ENCODE measurements at places on chromosomes 4 and X. TPM values are rescaled to one million over a fixed set of nuclear protein-coding genes. Genes with fewer than 3 reads are reported as not detected.
A peak's percentile ranks its signal among the peaks of the same experiment; 100 is the strongest.

DNA sequence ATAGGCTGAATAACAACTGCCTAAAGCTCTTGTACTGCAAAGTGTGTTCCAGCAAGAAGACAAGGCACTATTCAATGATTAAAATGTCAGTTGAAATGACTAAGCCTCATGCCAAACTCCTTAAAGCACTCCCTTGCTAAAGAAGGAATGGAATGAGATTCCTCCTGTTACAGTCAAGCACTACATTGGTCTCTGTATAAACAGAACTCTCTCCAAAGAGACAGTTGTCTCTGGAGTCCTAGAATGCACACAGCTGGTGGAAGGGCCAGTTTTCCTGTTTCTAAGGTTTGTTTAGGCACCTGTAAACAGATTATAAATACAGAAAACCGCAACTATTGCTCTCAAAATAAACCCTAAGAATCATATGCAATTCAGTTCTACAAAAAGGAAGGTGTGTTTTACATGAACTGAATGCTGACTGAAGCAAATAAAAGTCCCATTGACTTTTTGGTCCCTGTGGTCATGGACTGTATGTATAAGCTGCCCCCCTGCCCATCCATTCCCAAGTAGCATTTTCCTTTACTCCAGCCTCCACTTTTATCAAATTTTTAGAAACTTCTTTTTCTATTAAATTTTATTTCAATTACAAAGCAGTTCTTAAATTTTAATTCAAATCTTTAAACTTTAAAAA is 47.0 kb downstream of the FAT1 start:
- DNase-seq, result peak; percentile 87
- no peaks in the 10 kb centered on the region for H3K27me3 ChIP-seq
- H3K27ac ChIP-seq, result peak overlapping the region; percentile 34

- H3K27me3 ChIP-seq, result no peaks in the 10 kb centered on the region
- no peak for DNase-seq
- H3K36me3 ChIP-seq, result no peaks in the 10 kb centered on the region
- peaks cover 26% of the 10 kb centered on the region for H3K4me1 ChIP-seq
- H3K27ac ChIP-seq, result no peak overlapping the region
Measured at GRCh38 chr4:142124874-142125273, 488.5 kb downstream of the IL15 start.

GRCh38 chr4:122602277-122603142 is 18.4 kb downstream of the IL21 start:
- no peak overlapping the region for H3K27ac ChIP-seq
- peak; percentile 67 for DNase-seq
- H3K4me3 ChIP-seq, result peak overlapping the region; percentile 22
- H3K27me3 ChIP-seq, result no peaks in the 10 kb centered on the region
- no peaks in the 10 kb centered on the region for H3K4me1 ChIP-seq
- no peaks in the 10 kb centered on the region for H3K36me3 ChIP-seq

- H3K4me1 ChIP-seq, result peaks cover 5% of the 10 kb centered on the region
- no peaks in the 10 kb centered on the region for H3K36me3 ChIP-seq
- no peak for DNase-seq
- H3K4me3 ChIP-seq, result peak overlapping the region; percentile 92
- H3K27ac ChIP-seq, result peak overlapping the region; percentile 61
Measured at GRCh38 chrX:103405009-103405333, 28.6 kb downstream of the BEX3 start.

Gene XK
- not detected for total RNA-seq
